ENCODE measurements at places on chromosomes 16 and 17.

GRCh38 chr16:9484881-9485280, 393.4 kb downstream of the HAPSTR1 start:
- no peak for DNase-seq

GRCh38 chr17:70499067-70499786, 329.9 kb downstream of the KCNJ2 start:
- DNase-seq: no peak

DNA sequence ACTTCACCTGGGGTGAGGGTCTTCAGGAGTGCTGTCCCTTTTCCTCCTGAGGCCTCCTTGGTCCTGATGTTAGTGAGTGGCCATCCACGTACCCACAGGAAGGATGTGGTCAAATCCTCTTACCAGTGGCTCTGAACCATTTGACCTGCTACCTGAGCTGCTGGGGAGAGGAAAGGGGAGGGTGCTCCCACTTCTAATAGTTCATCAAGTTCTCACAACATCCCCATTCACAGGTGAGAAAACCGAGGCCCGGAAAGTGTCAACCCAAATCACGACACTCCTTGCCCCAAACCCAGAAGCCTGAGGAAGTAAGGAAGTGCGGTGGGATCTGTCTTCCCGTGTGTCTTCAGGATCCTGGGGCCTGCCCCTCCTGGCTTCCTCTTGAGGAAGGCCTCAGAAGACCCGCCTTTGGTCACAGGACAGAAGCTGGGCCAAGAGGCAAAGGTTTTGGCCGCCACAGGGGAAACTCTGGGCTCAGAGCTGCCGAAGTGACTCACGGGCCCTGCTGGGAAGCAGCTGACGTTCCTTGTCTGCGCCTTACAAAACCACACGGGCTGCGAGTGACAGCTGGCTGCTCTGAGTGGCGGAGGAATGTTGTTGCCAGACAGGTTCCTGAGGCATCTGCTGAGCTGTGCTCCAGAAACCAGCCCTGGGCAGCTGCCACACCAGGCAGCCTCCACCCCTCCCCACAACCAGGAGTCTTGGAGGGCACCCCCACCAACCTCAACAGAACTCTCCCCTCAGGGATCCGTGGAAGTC, 13.9 kb upstream of the KIFC3 start:
- peak; percentile 96 for DNase-seq

DNA sequence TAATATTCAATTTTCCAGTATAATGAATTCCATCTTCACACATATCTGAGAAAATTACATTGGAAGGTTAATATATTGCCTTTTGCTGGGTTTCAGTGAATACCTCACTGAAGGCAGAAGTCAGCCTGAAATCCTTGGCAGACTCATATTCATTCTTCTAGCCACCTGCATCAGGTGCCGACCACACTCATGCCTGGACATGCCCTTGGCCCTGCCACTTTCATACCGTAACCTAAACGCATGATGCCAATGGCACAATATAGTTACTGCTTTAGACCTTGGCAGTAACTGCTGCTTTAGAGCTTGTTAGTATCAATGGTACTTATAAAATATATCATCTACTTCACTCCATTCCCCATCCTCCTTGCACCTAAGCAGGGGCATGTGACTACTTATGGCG, 817.6 kb upstream of the CDH8 start:
- DNase-seq: no peak

GRCh38 chr16:77849646-77850258, 61.4 kb downstream of the VAT1L start:
- no peak for DNase-seq

- no peak for DNase-seq
Observed at GRCh38 chr17:27459433-27459832, 3.2 kb downstream of the KSR1 start.

DNA sequence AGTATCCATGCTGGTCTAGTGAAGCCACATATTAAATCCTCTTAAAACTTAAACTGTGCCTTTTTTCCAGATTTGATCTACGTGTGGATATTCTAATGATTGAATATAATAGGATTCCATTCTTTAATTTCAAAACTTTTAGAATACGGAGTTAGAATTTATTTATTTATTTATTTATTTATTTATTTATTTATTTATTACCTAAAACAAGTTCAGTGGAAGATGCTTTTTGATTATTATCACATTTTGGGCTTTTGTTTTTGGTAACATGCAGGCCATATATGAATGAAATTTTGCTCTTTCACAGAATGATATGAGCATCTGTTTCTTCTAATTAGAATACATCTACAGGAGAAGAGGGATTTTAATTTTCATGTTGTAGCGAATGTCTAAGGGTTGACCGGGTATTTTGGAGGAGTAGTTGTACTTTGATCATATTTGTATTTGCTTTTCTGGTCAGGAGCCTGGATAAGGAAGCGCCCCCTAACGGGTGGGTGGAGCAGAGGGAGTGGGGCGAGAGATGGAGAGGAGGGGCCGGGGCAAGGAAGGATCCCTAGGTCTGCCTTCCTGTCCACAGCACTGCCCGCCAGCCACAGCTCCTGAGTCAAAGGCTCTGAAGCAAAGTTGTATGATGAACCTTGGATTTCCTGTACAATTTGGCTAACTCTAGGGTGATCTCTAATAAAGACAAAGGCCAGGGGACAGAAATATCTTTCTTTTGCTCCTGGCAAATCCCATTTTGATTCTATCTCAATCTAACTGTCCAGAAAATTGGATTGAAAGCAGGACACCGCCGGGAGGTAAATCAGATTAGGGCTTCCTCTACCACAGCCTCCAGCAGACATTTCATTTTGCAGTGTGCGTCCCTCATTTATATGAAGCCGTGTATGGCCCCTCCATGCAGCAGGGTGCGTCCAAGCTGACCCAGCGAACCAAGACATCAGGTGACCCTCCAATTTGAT, 149.1 kb downstream of the PRKCA start:
- DNase-seq: no peak

GRCh38 chr16:74455619-74456289, 34.5 kb upstream of the CLEC18B start:
- no peak for DNase-seq

- no peak for DNase-seq
Observed at GRCh38 chr17:9880582-9880999, 24.5 kb downstream of the RCVRN start.

DNA sequence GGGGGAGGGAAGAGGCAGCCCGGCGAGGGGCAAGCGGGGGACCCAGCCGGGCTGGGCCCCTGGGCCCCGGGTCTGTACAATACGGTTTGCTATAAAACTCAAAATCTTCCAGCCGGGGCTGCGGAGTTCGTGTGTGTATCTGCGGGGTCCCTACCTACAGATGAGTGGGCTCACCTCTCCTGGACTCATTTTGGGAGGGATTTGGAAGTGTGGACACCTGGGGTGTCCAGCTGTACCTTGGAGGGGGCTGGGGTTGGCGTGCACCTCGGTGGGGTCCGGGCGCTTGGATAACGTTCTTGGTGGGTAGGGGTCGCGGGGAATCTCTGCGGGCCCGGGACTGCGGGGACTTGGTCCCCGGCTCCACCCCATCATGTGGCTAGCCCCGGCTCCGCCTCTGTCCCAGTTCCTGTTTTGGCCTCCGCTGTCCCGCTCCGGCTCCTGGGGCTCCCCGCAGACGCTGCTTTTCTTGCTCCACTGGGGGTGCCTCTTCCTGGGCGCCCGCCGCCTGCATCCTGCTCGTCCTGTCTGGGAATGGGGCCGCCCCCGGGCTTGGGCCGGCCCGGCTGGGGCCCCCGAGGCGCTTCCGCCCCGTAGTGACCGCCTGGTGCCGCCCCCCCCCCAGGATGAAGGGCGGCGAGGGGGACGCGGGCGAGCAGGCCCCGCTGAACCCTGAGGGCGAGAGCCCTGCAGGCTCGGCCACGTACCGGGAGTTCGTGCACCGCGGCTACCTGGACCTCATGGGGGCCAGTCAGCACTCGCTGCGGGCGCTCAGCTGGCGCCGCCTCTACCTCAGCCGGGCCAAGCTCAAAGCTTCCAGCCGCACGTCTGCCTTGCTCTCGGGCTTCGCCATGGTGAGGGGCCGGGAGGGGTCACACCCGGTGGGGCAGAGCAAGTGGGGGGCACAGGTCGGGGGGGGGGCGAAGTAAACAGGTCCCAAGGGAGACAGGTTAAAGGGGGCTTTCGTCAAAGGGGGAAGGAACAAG, at the start of gene ORAI3:
TSS of gene ORAI3 (plus strand) at position 402 of the 983 bp plus-strand sequence. CDS start at position 624, 222 bp downstream.
- peak; percentile 81 for DNase-seq

DNA sequence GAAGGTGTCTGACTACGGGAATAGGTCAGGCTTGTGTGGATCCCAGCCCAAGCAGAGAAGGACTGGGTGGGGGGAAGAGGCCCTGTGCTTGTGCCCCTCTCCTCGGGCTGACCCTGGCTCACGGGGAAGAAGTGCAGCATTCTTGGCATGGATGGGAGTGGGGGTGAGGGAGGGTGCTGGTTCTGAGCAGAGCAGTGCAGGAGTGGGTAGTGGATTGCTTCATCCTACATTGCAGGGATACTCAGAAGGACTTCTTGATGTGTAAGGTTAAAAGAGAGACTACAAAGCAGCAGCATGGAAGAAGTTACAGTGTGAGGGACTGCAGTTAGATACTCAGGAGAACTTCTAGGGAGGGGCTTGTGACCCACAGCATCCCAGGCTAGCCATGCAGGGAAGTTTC, 2.1 kb downstream of the ARHGAP23 start:
- DNase-seq: no peak

DNA sequence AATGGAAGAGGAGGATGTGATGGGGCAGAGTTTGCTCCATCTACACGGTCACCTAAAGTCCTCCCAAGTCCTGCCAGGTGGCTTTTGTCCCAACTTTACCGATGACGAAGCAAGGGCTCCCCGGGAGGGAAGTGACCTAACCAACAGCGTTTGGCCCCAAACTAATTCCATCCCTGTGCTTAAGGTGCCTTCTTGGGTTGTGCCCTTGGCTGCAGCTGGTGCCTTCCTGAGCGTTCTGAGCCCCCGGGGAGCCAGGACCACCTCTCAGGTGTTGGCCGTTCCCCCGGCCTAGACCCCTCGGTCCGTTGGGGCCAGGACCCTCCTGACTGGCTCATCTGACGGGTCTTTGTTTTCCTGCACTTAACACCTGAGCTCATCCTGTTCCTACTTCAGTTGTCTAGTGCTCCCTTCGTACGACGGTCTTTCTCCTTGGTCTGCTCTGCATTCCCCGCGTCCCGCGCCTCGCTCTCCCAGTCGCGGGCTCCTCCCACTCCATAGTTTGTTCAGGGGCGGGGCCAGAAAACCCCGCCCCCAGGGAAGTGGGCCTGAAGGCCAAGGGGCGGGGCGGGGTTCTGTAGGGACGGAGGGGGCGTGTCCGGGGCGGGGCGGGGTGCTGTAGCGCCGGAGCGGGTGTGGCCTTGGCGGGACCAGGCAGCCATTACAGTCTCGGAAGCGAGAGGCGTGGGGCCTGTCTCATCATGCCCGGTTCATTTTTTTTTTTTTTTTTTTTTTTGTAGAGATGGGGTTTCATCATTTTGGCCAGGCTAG, 822 bp upstream of the ZSCAN10 start:
- DNase-seq: peak; percentile 92

DNA sequence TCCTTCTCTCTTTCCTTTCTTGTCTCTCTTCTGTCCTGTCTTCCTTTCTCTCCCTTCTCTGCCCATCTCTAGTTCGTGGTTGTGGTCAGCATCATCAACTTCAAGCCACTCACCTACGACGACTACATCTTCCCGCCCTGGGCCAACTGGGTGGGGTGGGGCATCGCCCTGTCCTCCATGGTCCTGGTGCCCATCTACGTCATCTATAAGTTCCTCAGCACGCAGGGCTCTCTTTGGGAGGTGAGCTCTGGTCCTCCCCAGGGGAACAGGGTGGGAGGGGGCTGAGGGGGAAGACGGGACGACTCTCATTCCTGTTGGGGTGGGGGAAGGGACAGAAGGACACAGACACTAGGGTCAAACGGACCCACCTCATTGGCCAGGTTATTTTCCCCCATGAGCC, 44.3 kb downstream of the SLC6A2 start:
- no peak for DNase-seq

DNA sequence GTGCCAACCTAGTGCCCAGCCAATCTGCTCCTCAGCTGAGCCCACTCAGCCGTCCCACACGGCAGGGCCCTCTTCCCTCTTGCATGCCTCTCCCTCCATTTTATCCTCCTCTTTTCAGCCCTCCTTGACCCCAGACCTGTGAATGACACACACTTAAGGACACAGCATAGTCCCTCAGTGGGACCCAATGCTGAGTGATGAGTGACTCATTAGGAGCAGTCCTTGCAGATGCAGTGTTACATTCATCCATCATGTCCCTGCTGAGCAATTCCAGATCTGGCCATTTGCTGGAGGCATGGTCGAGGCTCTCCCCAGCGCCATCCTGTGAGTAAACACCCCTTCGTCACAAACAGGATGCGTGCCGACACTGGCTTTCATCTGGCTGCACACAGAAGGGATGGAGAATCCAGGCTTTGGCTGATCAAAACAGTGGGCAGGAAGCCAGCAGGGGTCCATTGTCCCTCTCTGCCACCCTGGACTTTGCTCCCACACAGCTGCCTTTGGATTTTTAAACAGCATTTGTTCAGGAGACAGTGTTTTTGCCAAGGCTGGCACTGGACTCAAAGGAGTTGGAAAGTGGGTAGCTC, 122.6 kb downstream of the AXIN2 start:
- DNase-seq: peak; percentile 46
